Left lung (tissue), 14 donors: ENCODE measurements at places on chromosomes 1 and 21.

DNA sequence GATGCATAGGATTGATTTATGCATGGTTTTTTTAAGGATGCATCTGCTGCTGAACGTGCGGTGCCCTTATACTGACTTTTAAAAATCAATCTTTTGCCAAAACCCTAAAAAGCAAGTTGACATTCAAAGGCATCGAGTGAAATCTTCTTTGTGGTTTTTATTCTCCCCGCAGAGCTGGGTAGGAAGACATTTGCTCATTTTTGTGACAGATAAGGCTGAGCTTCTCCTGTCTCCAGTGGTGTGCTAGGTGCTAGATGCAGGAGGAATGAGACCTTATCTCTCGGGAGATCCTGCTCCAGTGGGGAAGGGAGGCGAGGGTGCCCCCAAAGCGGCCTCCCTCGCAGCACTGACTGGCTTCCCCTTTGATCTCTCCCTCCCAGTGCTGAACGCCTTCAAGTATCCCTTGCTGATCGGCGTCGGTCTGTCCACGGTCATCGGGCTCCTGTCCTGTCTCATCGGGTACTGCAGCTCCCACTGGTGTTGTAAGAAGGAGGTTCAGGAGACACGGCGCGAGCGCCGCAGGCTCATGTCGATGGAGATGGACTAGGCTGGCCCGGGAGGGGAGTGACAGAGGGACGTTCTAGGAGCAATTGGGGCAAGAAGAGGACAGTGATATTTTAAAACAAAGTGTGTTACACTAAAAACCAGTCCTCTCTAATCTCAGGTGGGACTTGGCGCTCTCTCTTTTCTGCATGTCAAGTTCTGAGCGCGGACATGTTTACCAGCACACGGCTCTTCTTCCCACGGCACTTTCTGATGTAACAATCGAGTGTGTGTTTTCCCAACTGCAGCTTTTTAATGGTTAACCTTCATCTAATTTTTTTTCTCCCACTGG is 14.9 kb upstream of the CD101 start:
- no peak for DNase-seq

GRCh38 chr1:92026806-92027205 is 3.0 kb upstream of the EPHX4 start:
- no peak for DNase-seq

GRCh38 chr21:34526241-34526617 is 14.2 kb upstream of the KCNE1 start:
- DNase-seq = peak; percentile 34

DNA sequence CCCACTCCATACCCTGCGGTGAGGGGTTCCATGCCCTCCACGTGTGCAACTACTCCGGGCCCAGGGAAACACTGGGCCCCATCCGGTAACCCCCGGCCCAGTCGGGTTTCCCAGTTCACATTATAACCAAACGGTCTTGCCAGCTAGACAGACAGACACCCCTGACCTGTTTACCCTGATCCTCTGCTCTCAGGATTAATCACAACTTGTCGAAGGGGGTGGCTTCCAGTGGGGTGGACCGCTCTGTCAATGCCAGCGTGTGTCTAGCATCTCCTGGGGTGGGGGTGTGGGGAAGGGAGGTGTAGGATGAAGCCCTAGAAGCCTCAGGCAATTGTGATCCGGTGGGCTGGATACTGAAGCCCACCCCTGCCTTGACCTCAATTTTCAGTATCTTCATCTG is 4.6 kb upstream of the OLIG2 start:
- DNase-seq = no peak

- no peak for DNase-seq
Measured at GRCh38 chr21:27149034-27149433, 182.1 kb upstream of the ADAMTS5 start.

DNA sequence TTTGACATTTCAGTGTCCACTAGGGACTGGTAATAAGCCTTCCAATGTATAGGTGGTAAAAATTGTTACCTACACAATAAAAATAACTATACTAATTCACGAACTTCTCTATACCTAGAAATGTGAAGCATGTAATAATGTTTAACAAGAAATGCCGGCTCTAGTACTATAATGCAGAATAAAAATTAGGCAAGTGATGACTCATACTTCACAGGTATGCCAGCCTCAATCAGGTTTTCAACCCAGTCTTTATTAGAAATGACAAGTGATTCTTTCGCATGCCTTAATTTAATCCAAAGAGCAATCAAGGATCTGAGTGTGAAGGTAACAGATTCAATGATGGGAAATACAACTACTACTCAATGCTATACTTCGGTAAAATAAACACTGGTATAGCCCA is 134.9 kb downstream of the RERE start:
- DNase-seq = no peak

GRCh38 chr1:169201084-169201619 is 94.7 kb downstream of the ATP1B1 start:
- no peak for DNase-seq

GRCh38 chr1:172944931-172945330 is 105.8 kb downstream of the TNFSF18 start:
- no peak for DNase-seq

- DNase-seq = no peak
Measured at GRCh38 chr1:151108331-151108730, 37.8 kb downstream of the GABPB2 start.
